ENCODE measurements at places on chromosomes 6 and 20.

DNA sequence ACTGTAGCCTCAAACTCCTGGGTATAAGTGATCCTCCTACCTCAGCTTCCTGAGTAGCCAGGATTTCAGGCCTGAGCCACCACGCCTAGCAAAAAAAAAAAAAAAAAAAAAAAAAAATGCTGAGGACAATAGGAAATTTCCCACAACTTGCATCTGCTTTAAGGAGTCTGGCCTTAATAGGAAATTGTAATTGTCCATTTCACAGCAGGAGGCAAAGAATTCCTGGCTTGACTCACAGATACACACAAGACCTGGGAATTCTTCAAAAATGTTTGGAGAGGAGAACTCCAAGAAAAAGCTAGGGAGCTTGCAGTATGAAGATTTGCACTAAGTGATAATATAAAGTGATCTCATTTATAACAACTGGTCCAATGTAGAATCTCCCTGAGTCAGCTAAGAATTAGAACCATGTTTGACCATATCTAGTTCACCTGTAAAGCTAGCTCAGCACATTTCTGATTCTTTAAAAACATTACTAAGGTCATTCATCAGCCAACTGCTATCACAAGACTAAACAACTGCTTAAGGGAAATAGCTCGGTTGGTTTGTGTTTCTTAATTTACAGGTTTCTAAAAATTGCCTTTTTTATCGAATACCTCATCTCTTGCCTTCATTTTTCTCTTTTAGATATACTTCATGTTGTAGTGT, 80.2 kb upstream of the SLC2A12 start:
- no peak for DNase-seq

DNA sequence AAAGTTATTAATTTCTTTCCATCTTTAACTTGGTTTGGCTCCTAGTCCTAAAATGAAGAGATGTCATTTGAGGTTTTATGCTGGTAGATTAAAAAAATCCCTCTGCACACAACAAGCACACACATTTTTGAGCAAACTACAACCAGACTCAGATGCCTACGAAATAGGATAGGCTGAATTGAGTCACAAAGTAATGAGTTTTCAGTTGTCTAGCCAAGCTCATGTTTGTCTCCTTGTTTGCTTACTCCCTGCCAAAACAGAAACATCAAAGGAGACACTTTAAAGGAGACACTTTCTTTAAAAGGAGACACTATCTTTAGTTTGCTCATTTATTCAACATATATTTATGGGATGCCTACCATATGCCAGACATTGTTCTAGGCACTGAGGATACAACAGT, 56.2 kb downstream of the TPBG start:
- no peak for DNase-seq

DNA sequence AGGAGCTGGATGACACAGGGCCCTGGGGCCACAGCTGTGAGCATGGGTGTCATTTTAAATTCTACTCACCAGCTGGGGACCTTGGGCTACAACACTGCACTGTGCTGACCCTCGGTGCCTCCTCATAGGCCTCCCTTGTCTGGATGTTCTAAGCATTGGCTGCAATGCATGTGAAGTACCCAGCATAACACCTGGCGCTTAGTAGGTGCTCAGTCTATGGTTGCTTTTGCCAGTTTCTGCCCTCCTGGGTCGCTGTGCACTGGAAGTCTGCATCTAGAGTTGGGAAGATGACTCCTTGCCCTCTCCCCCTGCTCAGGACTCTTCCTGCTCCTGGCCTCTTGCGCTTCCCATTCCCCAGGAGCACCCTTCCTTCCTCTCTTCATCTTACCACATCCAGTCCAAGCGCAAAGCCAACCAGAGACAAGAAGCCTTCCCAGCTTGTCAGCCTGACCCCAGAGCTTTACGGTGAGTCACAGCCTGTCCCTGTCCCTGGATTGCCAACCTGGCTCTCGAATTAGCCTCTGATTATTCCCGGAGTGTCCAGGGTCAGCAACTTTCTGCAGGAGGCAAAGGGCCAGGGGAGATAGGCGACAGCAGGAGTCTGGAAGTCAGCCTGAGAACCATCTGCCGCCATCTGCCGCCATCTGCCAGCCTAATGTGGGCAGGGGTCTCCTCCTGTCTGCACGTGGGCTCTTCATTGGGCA, 8.8 kb downstream of the SLC13A3 start:
- DNase-seq = no peak

DNA sequence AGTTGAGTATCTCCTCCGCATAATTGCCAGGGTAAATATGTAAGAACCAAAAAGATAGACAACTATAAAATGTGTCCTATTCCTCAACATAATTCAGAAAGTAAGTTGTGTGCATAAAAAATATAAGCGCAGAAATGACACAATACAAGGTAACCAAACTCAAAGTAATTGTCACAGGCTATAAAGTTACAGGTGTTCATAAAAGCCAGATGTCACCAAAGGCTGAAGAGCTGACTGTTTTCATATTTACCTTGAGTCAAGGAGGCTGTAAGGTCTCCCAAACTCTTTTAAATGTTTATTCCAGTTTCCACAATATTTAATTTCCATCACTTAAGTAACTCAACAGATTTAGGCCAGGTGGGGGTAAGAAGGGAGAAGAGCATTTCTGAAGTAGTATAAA, 192.2 kb upstream of the MARCKS start:
- no peak for DNase-seq

DNA sequence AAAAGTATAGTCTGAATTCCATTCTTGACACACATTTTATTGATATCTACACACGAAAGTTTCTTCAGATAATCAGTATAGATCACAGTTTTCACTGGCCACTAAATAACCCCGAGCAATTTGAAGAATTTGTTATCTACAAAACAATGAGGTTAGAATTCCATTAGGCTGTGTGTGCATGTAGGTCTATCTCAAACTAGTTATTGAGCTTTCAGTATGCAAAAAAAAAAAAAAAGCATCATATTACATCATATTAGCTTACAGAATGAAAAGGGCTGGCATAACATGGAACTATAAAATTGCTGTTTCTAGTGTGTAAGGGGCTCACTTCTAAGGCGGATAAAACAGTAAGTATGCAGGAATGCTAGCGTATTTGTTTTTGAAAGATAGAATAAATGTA, 59.5 kb upstream of the ADGRG6 start:
- no peak for DNase-seq

DNA sequence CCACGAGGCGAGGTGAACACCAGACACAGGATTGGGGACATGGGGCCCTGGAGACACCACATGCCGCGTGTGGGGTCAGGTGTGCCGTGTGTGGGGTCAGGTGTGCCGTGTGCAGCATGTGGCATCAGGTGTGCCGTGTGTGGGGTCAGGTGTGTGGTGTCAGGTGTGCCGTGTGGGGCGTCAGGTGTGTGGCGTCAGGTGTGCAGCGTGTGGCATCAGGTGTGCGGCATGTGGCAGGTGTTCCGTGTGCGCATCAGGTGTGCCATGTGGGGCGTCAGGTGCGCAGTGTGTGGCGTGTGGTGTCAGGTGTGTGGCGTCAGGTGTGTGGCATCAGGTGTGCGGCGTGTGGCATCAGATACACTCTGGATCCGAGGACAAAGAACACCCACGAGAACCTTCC, 77.9 kb downstream of the WDR27 start:
- DNase-seq = no peak

GRCh38 chr6:154298297-154298696, 58.3 kb downstream of the IPCEF1 start:
- no peak for DNase-seq

DNA sequence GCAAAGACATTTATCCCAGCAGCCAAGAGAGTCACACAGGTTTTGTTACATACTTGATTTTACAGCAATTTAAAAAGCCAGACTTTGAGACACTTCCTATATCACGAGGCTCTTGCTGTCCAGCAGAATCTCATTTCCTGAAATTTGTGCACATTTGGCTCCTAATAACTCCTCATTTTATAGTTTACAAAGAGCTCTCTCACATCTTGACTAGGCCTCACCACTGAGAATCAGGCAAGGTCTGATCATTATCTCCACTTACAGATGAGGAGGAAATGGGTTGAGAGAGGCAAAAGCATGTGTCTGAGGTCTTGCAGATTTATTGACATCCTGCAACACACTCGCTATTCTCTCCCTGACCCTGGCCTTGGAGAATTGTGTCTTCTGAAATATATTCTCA, 426.8 kb downstream of the MAFB start:
- DNase-seq = no peak

DNA sequence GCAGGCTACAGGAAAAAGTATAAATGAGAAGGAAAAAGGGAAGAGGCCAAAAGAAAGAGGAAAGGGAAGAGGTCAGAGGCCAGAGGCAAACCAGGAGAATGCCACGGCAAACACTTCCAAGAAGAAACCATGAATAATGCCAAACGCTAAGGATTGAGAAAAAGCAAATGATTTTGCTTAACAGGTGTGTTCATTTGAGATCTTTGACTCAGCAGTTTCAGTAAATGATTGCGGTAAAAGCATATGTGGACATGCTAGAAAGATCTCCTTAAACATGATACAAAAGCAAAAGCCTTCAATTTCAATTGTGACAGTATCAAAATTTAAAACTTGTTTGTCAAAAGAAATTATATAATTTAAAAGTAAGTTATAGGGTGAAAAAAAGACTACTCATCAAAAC, 70.6 kb downstream of the UBE3D start:
- DNase-seq = no peak

GRCh38 chr6:67643281-67643680, 991.8 kb upstream of the ADGRB3 start:
- no peak for DNase-seq

DNA sequence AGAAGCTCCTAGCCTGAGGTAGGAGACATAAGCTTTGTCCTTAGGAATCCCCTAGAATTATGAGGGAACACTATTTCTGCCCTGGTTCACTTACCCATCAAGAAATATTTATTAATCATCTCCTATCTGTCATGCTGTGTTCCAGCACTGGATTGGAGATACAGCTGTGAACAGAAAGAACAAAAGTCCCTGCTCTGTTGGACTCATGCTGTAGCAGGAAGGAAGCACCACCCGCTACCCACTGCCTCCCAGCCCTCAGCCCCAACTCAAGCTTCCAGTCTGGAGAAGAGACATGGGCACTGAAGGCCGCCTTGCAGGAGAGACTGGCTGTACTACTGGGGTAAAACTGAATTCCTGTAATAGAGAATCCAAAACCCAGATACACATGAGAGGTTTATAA, 78.0 kb downstream of the MDGA1 start:
- no peak for DNase-seq

- no peak for DNase-seq
Observed at GRCh38 chr20:47475419-47476044, 26.2 kb upstream of the NCOA3 start.

- no peak for DNase-seq
Observed at GRCh38 chr6:140581601-140582000, 1207.2 kb upstream of the CITED2 start.

DNA sequence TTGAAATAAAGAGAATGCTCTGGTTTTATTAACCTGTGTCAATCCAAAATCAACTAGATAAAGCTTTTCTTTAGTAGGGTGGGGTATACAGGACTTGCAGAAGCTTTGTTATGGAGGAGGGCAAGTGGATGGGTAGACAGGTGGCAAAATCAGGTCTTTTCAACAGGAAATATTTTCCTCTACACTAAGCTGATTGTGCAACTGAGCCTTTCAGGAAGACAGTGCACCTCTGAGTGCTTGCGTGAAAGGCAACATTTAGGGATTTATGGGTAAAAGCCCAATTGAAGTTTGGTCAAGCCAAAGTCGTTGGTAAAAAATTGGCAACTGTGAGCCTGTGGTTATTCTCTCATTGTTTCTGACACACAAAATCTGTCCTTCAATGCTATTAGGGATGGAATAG, 23.8 kb upstream of the TUBB2A start:
- no peak for DNase-seq

DNA sequence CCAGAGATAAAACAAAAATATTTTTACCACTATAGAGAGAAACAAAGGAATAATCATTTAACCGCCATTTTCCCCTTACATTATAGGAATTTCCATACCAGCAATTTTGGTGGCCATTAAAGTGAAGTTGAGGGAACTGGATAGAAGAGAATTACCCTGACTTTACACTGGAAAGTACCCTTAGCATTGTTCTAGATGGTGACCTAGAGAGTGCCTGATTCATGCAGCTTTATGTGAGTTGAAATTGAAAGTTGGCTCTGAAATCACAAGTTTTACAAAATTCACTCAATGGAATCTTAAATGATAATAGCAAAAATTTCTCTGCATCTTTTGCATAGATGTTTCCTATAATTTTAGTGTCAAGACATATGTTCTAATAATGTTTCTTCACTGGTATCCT, 55.7 kb upstream of the PREP start:
- no peak for DNase-seq

GRCh38 chr20:49561806-49562205, 6.1 kb downstream of the PTGIS start:
- no peak for DNase-seq

DNA sequence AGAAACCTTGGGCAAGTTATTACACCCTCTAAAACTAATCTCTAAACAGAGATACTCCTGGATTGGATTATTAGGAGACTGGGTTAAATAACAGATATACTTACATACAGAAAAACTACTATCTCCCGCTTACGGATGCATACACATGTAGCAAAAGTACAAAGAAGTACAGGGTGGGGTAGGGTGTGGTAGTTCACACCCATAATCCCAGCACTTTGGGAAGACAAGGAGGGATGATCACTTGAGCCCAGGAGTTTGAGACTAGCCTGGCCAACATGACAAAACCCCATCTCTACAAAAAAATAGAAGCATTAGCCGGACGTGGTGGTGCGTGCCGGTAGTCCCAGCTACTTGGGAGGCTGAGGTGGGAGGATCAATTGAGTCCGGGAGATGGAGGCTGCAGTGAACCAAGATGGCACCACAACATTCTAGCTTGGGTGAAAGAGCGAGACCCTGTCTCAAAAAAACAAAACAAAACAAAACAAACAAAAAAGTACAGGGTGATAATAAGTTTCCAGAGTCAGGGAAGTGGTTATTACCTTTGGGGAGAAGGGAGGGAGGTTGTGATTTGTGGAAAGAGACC, 8.1 kb downstream of the PIM1 start:
- DNase-seq = no peak

GRCh38 chr20:59688999-59689398, 84.7 kb downstream of the PHACTR3 start:
- DNase-seq = no peak

DNA sequence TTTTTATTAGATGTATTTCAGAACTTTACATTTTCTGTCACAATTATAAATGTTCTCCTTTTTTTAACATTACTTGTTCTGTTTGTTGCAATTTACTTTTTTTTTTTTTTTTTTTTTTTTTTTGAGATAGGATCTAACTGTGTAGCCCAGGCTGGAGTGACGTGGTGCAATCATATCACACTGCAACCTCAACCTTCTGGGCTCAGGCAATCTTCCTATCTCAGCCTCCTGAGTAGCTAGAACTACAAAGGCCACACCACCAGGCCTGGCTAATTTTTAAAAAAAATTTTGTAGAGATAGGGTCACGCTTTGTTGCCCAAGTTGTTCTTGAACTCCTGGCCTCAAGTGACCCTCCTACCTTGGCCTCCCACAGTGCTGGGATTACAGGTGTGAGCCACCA, 15.1 kb upstream of the MBOAT1 start:
- no peak for DNase-seq

DNA sequence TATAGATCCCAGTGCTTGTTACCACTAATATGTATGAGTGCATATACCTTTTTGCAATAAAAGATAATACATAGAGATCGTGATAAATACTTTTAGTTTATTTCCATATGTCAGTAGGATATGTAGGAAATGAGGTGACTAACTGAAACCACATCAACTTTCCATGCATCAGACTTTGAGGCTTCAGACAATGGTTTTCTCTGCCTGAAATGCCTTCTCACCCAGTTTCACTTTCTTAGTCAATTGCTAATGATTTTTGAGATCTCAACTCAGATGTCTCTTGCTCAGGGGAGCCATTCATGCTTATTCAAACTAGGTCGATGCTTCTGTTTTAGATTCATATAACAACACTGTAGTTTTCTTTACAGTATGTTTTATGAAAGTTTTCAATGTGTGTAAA, 626.6 kb upstream of the ADGRB3 start:
- DNase-seq = no peak

- no peak for DNase-seq
Observed at GRCh38 chr6:167779129-167779992, 47.4 kb upstream of the AFDN start.

Measured in pancreas (tissue), 10 donors.